ENCODE measurements at places on chromosomes 11 and 22.

DNA sequence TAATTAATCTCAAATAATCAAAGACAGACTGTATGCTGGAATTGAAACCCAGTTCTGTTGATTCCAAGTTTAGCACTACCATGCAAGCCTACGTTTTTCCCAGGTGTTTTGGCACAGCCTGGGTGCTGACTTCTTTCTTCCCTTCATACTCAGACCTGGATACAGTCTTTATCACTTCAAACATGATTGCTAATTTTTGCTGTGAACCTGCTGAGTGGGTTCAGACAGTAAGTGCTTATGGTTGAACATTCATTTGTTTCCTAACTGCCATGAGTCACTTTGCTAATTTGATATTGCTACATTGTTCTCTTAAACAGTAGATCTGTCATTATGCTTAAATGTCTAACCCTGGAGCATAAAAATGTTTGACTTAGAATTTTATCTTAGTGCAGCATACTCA is 12.2 kb downstream of the PAAF1 start:
- DNase-seq = no peak

DNA sequence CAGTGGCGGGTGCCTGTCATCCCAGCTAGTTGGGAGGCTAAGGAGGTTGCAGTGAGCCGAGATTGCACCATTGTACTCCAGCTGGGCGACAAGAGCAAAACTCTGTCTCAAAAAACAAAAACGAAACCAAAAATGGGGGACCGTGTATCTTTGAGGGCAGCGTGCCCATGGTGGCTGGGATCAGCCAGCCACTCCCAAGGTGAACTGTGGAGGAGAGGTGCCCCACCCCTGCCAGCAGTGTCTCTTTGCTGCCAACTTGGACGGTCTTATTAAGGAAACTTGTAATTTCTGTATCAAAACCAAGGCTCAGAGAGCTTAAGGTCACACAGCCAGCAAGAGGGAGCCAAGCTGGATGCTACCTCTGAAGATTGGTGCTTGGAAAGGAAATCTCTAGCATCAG is 147.7 kb downstream of the CACNA1I start:
- DNase-seq = no peak

DNA sequence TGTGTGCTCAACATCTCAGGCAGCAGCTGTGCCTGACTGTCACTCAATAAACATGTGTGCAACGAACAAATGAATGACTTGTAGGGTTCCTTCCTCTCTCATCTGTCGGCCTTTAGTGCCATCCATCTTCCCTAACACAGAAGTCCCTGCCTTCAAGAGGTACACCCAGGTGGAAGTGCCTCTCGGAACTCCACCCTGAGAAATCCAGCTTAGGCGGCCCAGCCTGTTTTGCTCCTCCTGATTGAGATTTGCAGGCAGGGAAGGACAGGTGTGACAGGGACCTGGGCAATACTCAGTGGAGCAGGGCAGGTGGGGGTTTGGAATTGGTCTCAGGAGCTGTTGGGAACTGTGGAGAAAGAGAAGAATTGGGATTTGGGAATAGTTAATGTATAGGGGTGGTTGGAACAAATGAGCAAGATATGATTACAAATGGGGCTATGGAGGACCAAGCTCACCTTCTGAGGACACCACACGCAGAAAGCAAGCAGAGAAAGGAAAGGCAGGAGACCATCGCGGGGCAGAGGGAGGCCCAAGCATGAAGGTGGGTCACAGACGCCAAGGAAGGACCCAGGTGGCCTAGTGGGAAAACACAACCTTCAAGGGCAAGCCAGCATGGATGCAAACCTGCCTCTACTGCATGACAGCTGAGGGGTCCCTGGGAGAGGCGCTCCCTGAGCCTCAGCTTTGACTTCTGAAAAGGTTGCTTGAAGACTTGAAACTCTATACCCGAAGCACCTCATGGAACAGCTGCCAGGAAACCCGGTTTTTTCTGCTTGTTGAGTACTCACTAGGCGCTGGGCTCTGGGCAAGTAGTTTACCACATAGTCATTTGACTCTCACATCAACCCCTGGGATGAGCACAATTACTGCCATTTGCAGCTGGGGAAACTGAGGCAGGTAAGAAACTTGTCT is 40.9 kb upstream of the ANO1 start:
- no peak for DNase-seq

DNA sequence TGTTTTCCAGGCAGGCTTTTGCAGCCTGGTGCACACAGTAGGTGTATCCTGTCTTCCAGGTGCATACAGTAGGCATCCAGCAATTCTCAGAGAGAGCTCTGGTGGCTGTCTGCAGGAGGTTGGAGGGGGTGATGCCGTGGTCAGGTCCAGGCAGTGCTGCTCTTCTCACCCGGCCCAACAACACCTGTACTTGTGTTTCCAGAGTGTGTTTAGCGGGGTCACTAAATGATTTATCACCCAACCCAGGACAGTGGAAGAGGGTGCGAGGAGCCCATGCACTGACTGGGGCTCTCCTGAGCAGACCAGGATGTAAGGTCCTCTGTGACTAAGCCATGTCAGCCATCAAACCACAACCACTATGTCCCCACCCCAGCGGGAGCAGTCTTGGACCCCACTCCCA is 18.6 kb upstream of the FGF3 start:
- no peak for DNase-seq

- no peak for DNase-seq
Observed at GRCh38 chr11:110704210-110704864, 7.9 kb downstream of the ARHGAP20 start.

DNA sequence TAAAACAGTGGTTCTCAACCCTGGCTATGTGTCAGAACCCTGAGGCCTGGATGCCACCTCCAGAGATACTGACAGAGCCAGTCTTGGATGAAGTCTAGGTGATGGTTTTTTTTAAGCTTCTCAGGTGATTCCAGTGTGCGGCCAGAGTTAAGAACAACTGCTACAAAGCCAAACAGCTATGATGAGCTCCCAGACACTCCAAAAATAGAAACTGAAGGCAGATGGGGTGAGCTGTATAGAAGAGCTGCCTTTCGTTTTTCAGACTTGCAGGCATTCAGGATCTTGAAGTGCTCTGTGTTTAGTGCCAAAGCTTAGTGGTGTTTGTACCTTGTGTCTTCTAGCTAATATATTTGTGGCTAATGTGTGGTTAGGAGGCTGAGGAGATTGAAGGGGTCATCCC is 14.2 kb downstream of the SCUBE2 start:
- no peak for DNase-seq

DNA sequence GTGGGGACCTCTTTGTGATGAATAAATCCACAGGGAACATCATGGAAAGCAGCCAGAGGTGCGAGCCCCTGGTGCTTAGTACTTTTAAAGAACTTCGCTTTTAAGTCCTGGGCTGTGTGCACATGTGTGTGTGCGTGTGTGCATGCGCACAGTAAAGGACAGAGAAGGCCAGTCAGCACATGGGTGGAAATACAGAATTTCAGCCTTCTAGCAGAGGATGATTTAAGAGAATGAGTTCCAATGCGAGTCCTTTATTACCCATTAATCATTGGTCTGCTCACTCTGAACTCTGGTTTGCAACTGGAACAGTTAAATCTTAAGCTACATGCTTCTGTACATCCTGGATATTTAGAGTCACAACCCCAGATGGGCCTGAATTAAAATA is 18.9 kb downstream of the TEAD1 start:
- DNase-seq = peak; percentile 77

- DNase-seq = no peak
Observed at GRCh38 chr22:32486656-32487390, 12.2 kb downstream of the FBXO7 start.

GRCh38 chr11:107999759-108000455 is 8.8 kb upstream of the CUL5 start:
- DNase-seq = peak; percentile 59

- no peak for DNase-seq
Observed at GRCh38 chr11:16359369-16359768, 3.0 kb upstream of the SOX6 start.

DNA sequence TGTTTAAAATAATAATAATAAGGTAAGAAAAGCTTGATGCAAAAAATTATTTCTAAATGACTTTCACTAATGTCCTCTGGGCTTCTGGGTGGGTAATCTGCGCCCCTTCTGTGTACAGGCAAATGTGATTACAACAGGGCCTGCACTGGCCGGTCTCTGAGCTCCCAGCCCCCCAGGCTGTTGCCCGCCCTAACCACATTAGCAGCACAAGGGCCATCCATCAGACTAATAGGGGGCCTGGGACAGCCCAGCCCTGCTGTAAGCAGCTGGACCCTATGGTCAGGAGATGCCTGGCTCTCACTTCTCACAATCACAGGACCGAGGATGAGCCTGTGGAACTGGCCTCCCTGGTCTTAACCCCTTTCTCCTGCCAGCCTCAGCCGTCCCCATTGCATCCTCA is 388.4 kb downstream of the BUD13 start:
- no peak for DNase-seq

- DNase-seq = peak; percentile 88
Observed at GRCh38 chr11:66956689-66957290, 1.4 kb downstream of the PC start.

DNA sequence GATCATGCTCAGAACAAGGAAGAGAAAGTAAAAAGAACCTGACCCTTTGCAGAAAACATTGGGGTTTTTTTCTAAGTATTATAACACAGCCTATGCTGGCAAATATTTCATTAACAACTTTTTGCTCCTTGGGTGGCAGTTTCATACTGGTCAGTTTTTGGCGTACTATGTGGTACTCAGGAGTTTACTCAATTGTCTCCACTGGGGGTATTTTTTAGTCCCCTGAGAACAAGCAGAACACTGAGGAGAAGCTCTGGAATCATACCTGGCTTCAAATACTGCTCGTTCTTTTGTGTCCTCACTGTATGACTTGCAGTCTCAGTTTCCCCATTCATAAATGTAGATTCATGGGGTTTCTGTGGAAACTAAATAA is 90.4 kb downstream of the SERGEF start:
- no peak for DNase-seq

DNA sequence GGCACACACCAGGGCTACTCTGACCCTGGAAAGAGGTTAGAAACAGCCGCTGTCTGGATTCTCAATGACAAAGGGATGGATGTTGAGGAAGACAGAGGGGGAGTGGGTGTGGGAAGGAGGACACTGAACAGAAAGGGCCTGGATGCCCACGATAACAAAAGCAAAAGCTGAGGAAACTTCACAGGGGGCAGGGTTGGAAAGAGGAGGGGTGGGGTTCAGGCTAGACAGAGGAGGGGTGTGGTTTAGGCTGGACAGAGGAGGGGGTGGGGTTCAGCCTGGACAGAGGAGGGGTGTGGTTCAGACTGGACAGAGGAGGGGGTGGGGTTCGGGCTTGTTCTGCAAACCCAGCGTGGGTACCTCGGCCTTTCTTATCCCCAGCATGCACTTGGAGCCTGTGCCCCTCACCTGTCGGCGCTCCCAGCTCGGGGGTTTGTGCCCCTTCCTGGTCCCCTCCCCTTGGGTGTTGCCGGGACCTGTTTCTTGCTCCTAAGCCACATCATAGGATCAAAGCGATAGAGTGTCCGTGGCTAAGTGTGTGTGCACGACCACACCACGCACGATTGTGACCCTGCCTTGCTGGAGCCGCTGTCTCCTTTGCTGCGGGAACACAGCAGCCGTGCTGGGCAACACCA is 75.6 kb downstream of the BRD1 start:
- no peak for DNase-seq

DNA sequence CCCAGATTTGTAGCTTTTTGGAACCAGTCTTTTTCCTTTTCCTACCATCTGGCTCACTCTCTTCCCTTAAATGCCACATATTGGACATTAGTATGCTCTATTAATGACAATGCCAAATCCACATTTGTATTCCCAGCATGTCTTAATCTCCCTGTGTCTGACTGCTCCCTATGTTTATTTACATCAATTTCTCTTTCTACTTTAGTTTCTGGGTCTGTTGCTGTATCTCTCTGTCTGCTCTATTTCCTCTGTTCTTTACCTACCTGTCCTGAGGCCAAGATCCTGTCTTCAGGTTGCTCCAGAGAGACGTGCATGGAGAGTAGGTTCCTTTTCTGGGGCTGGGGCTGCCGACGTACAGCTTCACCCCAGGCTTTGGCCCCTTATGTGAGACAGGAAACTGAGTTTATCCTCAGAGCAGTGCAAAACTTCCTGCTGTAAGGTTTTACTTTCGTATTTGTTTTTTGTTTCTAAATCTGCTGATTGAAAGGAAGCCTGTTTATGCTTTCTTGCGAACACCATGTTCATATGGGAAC is 25.6 kb downstream of the OR2AG2 start:
- DNase-seq = peak; percentile 10

DNA sequence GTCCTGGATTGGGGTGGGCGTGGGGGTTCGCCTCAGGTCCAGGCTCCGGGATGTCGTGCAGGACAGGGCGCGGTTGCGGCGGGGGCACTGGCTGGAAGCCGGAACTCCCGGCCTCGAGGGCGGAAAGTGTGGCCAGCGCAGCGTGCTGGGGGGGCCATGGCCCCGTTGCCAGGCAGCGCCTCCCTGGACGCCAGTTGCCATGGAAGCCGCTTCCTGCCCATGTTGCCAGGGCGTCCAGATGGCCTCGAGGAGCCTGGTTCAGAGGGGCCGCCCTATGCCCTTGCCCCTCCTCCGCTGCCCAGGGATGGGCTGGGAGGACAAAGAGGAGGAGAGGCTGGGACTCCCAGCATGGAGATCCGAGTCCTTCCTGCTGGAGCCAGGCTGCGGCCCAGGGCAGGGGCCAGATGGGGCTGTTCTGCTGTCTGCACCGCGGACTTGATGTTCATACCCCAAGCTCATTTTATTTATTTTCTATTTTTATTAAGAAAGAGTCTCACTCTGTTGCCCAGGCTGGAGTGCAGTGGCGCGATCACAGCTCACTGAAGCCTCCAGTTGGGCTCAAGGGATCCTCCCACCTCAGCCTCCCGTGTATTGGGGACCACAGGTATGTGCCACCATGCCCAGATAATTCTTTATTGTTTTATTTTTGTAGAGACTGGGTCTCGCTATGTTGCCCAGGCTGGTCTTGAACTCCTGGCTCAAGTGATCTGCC is 4.6 kb upstream of the CCDC188 start:
- DNase-seq = peak; percentile 18

Measured in fibroblast of villous mesenchyme (primary cell).